ENCODE measurements at places on chromosomes 4 and X.

DNA sequence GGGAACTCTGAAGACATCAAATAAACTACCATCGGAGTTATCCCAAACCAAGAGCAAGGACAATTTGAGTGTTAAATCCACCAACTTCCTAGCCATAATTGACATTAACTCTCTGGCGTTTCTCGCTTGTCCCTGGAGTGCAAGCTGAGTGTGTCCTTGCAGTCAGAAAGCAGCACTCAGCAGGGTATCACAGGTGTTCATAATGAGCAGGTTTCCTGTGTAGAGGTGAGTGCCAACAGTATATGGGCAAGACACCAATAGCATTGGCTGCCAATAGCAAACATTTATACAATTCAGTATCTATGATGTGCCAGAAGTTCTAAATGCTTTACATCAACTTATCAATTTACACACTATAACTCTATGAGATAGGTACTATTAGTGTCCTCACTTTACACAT lies 11.2 kb downstream of the BLTP1 start:
- DNase-seq, result no peak

- DNase-seq, result no peak
These were observed 113.3 kb downstream of the ELOVL6 start for GRCh38 chr4:110085131-110085530.

DNA sequence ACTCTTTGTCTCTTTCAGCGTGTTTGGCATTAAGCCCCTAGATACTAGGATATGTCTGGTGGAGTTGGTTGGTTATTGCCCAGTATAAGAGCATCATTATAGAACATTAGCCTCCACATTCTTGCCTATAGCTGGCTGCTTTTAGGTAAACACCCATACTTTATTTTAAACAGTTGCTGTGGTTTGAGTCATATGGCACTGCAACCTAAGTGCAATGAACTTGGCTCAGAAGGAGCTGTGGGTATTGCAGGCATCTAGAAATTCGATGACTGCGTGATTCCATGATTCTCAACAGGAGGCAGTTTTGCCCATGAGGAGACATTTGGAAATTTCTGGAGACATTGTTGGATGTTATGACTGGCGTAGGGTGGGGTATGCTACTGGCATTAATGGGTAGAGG lies 49.5 kb downstream of the DCLK2 start:
- DNase-seq, result no peak

DNA sequence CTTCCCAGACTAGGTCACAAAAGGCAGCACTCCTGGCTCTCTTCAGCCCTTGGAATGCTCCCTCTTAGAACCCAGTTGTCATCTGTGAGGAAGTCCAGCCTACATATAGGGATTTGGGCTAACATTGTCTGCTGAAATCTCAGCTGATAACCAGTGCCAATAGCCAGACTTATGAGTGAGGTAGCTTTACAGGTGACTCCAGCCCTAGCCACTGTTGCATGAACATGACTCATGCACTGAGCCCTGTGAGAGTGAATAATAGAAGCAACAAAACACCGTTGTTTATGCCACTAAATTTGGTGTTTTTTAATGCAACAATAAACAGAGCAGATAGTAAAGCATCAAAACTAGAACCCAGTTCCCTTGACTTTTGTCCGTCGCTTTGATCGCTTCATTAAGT lies 433.2 kb downstream of the STIM2 start:
- no peak for DNase-seq

DNA sequence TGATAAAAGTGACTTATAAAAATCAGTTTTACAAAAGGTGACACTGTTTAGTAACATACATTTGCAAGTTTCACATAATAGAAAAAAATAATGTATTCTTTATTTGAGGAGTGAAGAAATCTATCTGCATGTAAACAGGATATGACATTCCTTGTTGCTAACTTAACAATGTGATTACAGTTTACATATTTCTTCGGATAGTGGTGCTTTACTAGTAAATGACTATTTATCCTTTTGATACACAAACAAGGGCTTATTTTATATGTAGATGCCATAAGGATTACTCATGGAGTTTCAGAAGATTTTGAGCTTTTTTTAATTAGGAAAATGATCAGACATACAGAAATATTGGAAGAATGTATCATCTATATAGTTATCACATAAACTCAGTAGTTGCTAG lies 126.5 kb downstream of the SLIT2 start:
- no peak for DNase-seq

DNA sequence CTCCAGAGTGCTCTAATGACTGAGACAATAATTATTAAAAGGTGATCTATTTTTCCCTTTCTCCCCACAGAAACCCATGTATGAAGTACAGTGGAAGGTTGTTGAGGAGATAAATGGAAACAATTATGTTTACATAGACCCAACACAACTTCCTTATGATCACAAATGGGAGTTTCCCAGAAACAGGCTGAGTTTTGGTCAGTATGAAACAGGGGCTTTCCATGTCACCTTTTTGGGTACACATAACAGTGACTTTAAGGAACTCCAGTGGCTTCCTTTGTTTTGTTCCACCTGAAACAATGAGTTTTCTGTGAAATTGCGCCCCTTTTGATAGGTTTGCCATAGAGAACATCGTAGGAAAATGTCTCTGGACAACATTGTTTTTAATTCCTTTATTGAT lies 69.6 kb downstream of the KIT start:
- no peak for DNase-seq

GRCh38 chr4:3518941-3519340 lies 13.3 kb downstream of the LRPAP1 start:
- no peak for DNase-seq

GRCh38 chr4:793093-793861 lies 32.7 kb downstream of the CPLX1 start:
- no peak for DNase-seq

GRCh38 chr4:23022032-23022431 lies 329.3 kb downstream of the GBA3 start:
- no peak for DNase-seq

GRCh38 chr4:159271856-159272255 lies 169.0 kb downstream of the RAPGEF2 start:
- no peak for DNase-seq

GRCh38 chr4:108411836-108412235 lies 208.5 kb upstream of the RPL34 start:
- DNase-seq, result no peak

DNA sequence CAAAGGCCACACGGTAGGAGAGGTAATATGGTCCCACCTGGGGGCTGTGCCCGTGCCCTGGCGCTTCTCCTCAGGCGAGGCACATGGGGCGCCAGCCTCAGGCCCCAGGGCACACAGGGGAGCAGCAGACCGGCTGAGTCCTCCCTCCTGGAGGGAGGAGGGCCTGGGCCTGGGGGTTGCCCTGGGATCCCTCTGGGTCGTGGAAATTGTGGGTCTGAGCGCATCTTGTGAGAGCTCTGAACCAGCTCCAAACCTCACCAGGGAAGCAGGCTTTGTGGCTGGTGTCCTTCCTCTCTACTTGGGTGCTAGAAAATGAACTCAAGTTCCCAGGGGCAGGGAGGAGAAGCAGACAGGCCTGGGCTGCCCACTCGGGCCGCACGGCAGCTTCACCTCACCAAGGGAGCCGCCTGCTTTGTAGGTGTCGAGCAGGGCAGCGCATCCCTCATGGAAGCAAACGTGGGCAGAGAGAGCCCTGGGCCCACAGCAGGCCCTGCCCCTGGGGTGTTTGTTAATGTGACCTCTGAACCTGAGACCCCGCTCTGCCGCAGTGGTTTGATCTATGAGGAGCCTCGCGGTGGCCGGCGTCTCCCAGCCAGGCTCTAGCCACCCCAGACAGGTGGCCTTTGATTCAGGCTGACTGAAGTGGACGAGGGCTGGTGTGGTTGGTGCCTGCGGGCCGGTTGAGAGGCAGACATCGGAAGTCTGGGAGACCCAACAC lies 10.8 kb downstream of the HTRA3 start:
- no peak for DNase-seq

GRCh38 chr4:3835527-3836405 lies 69.6 kb downstream of the ADRA2C start:
- no peak for DNase-seq

GRCh38 chrX:27186671-27187070 lies 276.5 kb downstream of the PPP4R3C start:
- peak; percentile 34 for DNase-seq

- DNase-seq, result no peak
These were observed 177.5 kb downstream of the AASDH start for GRCh38 chr4:56209767-56210166.

DNA sequence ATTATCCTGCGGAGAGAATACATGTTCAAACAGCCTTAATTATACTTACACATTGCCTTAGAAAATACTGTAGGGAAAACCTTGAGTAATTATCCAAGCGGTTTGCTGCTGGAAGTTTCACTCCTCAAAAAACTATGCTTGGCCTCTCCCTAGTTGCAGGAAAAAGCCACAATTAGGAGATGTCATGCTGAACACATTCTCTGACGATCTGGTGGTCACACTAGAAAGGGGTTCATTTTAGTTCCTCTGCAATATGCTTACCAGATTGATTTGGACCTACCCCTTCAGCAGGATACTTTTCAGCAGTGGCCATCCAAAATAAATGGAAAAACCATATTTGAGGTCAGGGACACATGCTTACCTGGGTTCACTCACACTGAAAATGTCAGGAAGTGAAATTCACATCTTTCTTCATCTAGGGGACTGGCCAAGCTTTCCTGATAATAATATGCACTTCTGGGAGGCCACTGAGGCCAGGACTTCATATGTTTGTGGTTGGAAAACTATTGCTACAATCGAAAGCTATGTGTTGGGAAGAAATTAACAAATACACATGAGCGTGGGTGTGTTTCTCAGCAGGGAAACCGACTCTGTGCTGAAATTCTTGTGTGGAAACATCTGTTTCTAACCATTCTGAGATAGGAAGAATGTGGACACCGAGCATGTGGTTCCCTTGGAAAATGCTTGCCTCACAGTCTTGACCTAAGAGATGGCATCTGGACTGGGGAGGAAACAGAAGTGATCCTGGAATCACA lies 68.8 kb downstream of the ATXN3L start:
- DNase-seq, result no peak

- peak; percentile 84 for DNase-seq
These were observed at the start of gene ZCCHC18 for GRCh38 chrX:104112326-104112951. ZCCHC18 (plus strand) TSS chrX:104112523; CDS start chrX:104114112, 1,589 bp downstream.

GRCh38 chr4:6692806-6693205 lies 872 bp upstream of the S100P start:
- no peak for DNase-seq

GRCh38 chr4:140113653-140114052 lies 40.3 kb downstream of the MAML3 start:
- DNase-seq, result no peak

- DNase-seq, result no peak
These were observed 37.9 kb downstream of the SUPT20HL2 start for GRCh38 chrX:24276015-24276414.

DNA sequence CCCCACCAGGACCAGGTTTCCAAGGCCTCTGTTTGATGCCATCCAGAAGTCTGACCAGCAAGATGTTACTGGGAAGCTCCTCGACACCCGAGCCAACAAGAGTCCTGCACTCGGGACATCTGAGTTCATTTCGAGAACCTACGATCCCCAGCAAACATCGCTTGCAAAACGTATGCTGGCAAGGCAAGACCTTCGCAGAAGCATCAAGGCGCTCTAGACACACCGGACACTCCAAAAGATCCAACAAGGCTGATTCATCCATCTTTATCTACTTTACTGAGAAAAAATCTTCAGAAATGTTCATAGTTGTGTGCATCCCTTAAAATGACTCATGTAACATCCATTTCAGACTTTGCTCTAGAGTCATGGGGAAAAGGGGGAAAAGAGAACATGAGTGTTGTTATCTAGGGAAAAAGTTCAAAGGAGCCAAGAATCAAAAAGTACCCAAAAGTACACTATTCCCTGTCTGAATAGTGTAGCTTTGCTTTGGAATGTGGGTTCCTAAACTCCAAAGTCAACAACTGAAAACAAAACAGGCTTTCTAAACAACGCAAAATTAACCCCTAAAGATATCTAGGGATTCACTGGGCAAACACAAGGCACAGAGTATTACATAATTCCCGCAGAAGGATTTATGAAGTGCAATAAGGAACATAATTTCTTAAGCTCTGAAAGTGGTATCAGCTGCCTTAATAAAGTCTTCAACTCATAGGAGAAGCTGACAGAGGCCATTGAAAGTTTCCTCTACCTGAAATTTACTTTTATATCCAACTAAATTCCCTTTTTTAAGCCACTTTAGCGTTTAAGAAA lies 1.6 kb downstream of the SH3RF1 start:
- peak; percentile 17 for DNase-seq

DNA sequence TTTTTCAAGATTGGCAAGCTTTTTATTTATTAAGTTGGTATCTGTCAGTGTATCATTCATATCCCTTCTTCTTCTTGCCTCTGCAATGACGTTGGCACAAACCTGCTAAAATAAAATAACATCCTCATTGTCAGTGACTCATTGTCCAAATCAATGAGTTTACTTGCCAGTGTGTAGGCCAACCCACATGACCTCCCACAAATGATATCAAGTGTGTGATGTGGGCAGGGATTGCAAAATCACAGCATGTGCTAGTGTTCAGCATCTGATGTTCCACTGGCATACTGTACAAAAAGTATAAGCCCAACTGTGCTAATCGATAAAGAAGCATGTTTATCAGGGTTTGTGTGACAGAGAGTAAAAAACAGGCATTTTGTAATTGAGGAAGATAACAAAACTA lies 25.5 kb downstream of the GPAT3 start:
- no peak for DNase-seq

DNA sequence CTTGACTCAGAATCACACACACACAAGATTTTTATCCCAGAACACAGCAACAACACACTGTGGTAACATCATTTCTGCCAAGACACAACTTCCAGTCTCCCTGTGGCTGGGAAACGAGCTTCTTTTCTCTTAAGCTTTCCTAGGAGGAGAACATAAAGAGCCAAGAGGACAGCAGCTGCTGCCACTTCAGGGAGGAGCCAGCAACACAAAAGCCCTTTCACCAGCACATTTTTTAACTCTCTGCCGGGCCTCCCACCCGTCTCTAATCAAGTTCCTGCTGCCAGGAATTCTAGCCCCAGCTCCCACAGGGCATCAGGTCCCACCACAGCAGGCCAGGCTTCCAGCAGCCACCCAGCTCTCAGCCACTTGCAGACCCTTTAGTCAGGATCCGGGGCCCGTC lies 22.4 kb downstream of the FAT1 start:
- no peak for DNase-seq

DNA sequence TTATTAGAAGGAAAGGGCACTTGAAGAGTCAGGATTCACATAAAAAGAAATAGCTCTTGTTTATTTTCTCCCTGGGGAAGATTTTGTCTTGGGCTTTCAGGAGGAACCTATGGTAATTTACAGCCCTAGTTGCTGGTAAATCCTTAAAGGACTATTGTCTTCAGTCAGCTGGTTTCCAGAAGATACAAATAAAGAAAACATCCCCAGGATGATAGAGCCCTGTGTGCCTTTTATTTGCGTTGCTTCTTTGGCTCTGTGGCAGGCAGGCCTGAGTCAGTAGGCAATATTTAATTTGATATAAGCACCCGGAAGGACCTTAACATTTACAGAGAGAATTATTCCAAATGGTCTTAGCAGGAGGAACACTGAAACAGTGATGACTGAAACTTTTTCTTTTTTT lies 131.0 kb upstream of the SLC34A2 start:
- no peak for DNase-seq

DNA sequence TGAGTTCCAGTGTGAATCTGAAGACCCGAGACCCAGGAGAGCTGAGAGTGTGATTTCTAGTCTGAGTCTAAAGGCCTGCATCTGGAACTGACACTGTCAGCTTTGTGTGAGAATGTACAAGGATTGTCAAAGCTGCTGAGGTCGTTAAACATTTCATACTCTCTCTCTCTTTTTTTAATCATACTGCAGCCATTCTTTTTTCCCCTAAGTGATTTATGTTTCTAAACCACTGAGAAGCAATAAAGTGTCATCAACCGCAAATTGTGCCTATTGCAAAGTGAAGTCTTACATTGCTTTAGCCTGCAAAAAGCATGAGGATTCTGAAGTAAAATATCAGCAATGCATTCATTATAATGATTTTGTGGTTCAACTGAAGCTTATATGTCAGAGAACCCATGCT lies 106.0 kb downstream of the ASMT start:
- DNase-seq, result no peak

Measured in HEK293T (cell line).